ENCODE measurements at places on chromosomes 7 and 10. TPM values are rescaled to one million over a fixed set of nuclear protein-coding genes. Genes with fewer than 3 reads are reported as not detected.

DNA sequence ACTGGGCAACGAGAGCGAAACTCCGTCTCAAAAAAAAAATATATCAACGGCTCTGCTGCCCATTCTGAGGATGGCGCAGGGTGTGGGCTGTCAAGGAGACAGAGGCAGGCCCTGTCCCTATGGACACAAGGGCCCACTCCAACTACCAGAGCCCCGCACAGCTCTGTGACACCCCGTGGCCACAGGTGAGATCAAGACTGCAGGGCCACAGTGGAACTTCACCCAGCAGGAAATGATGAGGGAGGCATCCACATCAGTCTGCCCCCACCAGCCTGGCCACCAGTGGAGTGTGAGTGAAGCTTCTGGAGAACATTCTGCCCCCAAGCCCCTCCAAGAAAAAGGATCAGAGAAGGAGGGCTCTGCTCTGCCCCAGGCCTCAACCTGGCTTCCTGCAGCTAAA lies 136.7 kb downstream of the DLG5 start:
- DNase-seq = no peak

DNA sequence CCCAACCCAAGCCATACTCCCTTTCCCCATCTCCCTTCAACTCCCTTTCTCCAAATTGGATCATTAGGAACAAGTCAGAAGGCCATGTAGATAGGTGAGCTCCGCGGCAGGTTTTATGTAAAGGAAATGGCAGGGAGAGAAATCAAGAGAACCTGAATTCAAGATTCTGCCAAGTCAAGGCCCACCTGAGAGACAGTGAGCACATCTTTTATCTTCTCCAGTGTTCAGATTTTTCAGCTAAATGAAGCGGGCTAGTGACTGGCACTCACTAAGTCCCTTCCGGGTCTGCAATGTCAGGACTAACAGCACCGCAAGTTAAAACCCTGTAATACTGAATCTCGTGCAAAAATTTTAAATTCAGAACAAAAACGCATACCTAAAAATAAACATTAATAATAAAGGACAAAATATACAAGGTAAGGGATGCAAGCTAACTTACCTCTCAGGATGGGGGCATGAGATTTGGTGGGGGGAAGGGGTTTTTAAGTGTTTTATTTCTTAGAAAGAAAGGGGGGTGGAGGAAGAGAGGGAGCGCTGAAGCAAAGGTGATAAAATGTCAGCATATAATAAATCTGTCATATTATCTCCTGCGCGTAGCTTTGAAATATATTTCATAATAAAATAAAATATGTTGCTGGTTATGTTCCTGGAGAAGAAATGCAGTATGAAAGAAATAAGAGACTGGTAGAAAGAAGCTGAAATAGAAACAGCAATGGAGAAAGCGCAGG lies 17.6 kb downstream of the TCAF1 start:
- DNase-seq = no peak

GRCh38 chr7:20545016-20545415 lies 70.5 kb upstream of the ABCB5 start:
- DNase-seq = no peak

PRLHR gene
- total RNA-seq = not detected

HEPACAM2 gene
- not detected for total RNA-seq

- DNase-seq = no peak
Measured at GRCh38 chr7:132906193-132906835, 175.6 kb downstream of the CHCHD3 start.

GRCh38 chr10:4020631-4021030 lies 235.6 kb upstream of the KLF6 start:
- DNase-seq = no peak

GRCh38 chr10:8830876-8831275 lies 776.4 kb downstream of the GATA3 start:
- DNase-seq = no peak

GRCh38 chr7:150363370-150363769 lies 5.3 kb upstream of the REPIN1 start:
- DNase-seq = no peak

DNA sequence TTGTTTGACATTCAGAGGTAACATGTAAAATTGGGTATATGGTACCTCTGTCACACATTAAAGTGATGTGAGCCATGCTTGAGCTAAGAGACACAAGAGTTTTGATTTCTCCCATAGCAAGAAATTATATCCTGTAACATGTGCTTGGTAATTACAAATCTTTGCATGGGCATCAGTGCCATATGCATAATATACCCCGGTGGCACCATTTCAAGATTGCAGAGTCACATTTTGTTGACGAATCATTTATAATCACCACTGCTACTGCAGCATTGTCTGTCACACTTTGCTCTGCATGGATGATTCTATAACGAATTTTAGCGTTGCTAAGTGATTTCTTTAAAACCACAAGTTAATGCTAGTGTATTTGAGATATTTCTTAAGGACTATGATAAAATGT lies 443.7 kb upstream of the LRRN3 start:
- DNase-seq = no peak

DNA sequence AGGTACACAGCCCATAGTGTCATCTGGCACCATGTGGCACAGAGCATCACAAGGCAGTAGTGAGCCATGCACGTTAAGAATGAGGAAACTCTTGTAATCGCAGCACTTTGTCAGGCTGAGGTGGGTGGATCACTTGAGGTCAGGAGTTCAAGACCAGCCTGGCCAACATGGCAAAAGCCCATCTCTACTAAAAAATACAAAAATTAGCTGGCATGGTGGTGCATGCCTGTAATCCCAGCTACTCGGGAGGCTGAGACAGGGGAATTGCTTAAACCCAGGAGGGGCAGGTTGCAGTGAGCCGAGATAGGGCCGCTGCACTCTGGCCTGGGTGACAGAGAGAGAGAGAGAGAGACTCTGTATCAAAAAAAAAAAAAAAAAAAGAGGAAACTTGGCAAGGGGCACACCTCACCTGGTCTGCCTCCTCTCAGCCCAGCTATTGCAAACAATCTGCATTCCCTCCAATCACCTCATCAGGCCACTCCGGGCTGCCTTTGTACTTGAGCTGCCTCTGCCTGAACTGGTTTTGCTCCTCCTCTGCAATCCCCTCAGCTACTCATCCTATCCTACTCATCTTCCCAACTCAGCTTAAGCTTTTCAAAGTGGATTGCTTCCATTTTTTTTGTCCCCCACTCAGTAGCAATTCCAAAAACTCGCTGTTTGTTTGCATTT lies 46.0 kb upstream of the OPTN start:
- no peak for DNase-seq

INA gene
- total RNA-seq = 2.0 TPM

GRCh38 chr7:117564080-117564479 lies 84.3 kb downstream of the CFTR start:
- DNase-seq = no peak

- no peak for DNase-seq
Measured at GRCh38 chr10:10417671-10418070, 600.0 kb upstream of the CELF2 start.

DNA sequence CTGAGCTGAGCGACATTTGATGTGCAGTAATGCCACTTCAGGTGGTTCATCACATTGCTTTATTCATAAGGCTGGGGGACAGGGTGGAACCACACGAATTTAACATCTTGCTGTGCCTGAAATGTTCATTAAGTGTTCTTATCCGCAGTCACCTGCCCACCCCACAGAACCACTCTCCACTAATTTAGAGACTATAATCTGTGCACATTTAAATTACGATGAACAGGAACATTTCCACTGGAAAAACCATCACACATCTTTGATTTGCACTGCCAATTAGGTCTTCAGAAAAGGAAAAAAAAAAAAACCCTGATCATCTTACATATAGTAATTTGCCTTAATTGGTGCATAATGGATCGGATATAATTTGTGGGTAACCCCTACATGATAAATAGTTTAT lies 2.3 kb downstream of the CDCA7L start:
- no peak for DNase-seq

DNA sequence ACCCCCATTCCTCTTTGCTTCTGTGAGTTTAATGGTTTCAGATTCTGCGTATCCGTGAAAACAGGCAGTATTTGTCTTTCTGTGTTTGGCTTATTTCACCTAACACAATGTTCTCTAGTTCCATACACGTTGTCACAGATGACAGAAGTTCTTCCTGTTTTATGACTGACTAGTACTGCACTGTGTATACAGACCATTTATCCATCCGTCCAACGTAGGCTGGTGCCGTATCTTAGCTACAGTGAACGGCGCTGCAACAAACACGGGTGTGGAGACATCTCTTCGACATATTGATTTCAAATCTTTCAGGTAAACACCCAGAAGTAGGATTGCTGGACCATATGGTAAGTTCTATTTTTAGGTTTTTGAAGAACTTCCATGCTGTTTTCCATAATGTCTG lies 181.7 kb downstream of the PARD3 start:
- DNase-seq = no peak

DNA sequence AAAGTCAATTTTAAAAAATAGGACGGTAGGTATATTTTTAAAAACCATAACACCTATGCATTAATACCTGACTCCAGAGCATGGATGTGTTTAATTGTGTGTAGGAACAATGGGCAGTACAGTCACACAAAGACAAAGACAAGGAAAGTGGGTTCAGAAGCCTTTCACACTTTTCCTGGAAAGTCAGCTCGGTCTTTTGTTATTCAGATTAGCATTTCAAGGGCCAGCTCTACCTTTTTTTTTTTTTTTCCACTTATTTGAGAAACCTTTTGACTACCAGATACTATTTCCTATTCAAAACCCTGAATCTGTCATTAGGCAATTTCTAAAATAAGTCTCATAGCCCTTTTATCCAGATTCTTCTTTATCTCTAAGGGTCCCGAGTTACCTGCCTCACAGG lies 401.9 kb downstream of the PARD3 start:
- no peak for DNase-seq

DNA sequence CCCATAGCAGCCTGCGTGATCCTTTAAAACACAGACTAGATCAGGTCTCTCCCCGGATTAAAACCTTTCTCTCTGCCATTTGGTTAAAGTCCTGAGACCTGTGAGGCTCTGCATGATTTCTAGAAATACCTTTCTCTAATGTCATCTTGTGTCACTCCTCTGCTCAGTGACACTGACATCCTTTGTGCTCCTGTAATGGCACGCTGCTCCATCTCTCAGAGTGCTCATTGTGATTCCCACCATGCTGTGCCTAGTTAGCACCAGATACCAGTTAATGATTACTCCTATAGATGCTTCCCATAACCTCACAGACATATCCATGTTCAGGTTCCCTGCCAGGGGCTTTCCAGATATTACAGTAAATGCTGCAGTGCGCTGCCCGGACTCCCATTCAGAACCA lies 11.7 kb upstream of the OR9A2 start:
- no peak for DNase-seq

DNA sequence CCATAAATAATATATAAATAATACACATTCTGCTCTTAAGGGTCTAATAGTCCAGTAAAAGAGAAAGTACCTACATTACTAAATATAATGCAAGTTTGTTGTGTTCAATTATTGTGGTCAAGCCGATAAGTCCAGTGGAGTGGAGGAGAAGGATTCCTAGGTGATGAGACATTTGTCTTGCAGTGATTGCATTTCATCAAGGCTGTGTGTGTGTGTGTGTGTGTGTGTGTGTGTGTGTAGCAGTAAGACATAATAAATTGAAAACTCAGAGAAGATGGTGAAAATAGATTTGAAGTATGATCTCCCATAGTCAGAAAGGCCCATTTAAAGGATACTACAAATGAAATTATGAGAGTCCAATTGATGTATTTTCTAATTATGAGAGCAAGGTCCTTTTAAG lies 192.5 kb upstream of the SEMA3C start:
- no peak for DNase-seq

GRCh38 chr7:3725155-3726059 lies 424.4 kb downstream of the SDK1 start:
- no peak for DNase-seq

- DNase-seq = no peak
Measured at GRCh38 chr10:92432596-92432995, 141.3 kb downstream of the IDE start.

All from ureter (tissue), 1 donor.